ENCODE measurements at places on chromosomes 3 and 15.

DNA sequence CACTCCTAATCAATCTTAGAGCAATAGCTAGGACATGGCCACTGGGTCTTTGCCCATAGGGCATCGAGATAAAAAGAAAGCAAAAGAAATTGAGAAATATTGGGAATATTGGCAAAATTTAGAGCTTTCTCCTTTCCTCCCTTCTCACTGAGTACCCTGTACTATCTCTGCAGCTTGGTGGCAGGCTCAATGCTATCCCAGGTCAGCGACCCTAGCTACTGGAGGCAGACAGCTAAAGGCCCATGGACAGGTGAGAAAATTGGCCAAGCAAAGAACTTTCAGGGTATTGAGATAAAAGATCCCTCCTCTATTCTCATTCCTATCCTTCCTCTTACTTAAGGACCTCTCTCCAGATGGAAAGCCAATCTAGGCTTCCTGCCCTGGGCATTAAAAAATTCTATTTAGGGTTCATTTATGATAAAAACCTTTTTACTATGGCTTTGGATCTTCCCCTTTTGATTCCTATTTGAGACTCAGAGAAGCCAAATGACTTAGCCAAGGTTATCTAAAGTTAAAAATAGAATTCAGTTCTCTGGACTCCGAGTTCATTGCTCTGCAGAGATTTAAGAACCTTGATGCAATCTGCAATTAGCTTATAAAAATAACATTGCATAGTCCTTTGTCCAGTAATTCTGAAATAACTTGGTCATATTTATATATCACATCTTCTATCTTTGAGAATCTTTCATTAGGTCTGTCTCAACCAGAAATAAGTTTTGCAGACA lies 75.4 kb downstream of the THRB start:
- DNase-seq: no peak

- DNase-seq: no peak
Observed at GRCh38 chr15:43085921-43086320, 19.9 kb downstream of the UBR1 start.

DNA sequence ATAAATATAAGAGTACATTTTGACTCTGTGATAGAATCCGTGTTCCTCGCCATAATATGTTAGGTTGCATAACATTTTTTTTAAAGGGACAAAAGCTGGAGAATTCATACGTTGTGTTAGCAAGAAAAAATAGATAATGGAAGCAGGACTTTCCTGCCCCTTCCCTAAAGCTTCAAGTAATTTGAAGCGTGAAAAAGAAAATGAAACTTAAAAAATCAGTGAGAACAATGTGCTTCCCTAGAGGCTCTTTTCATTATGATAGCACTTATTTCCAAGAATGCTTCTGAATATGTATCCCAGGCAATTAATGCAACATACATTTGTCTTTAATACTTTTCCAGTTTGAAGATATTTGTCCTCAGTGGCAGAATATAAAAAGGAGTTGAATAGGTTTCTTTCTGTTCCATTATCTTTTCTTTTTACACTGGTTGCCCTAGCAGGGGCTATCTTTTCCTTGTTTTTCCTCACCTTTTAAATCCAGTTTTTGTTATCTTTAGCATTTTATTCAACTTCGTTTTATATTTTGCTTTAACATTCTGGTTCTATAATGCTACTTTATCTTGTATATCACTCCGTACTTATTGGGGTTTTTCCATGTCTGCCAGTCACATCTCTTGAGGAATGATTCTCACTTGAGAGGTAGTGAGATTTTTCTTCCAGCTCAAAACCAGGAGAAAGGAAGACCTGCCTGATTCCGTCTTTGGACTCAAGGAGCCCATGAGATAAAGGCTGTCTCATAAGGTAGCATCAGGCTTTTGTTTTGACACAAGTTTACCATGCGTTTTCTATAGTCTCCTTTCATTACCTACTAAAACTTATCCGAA lies 113.8 kb downstream of the MBNL1 start:
- DNase-seq: no peak

GRCh38 chr3:110810356-110810755 lies 261.3 kb upstream of the NECTIN3 start:
- no peak for DNase-seq

GRCh38 chr3:129563850-129564535 lies 21.0 kb downstream of the H1-8 start:
- DNase-seq: no peak

GRCh38 chr3:125110016-125110875 lies 54.4 kb upstream of the HEG1 start:
- DNase-seq: no peak

GRCh38 chr15:64731805-64732151 lies 43.6 kb downstream of the RBPMS2 start:
- no peak for DNase-seq

DNA sequence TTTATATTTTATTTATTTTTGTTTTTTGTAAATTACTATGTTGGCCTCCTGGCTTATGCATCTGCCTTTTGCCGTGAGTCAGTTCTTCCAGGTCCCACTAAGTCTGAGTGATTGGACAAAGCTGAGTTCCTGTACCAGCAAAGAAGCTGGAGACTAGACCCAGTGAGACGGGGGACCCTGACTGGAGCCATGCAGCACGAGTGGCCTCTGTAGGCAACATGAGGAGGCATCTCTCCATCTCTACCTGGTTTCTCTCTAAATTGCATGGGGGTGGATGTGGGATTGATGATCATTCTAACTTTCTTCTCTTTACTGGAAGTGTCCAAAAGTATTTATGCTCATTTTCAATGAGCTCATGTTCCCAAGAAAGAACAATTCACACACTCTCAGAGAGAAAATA lies 155.3 kb upstream of the MRPL3 start:
- no peak for DNase-seq

GRCh38 chr3:32283304-32283703 lies 44.8 kb downstream of the CMTM8 start:
- peak; percentile 8 for DNase-seq

DNA sequence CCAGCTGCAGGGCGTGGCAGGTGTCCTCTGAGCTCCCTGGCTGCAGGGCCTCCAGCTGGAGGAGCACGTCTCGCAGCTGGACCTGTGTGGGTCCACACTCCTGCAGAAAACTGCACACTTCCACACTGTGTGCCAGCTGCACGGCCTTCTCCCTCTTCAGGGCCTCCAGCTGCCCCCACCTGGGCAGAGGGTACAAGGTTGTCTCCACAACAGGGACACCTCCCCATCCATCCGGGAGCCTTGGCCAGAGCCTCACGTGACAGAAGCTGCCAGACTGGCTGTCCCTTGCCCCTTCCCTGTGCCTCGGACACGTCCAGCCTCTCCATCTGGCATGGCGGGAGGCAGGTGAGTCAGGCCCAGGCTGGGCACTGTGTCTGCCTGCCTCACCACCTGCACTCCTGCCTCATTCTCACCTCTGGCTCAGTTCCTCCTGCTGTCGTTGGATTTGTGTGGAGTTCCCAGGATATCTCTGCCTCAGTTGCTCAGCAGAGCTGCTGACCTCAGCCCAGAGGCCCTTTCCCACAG lies 14.5 kb downstream of the SPTBN5 start:
- DNase-seq: no peak

GRCh38 chr15:75033809-75034208 lies 10.4 kb downstream of the PPCDC start:
- no peak for DNase-seq

DNA sequence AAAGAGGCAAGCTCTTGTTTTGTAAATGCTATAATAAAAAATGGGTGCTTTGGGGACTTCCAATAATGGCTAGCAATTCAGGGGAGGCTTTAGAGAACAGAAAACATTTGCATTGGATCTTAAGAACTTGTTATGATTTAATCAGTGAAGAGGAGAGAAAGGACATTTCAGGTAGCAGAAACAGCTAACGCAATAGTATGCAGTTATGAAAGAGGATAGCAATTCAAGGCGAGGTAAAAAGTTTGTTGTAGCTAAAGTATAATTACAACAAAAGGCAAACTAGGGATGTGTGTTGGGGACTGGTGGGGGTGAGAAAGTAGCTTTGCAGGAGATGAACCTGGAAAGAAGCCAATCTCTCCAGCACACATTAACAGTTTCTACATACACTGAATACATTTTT lies 558.7 kb upstream of the SEMA6D start:
- no peak for DNase-seq

GRCh38 chr15:67101911-67102598 lies 36.7 kb downstream of the SMAD3 start:
- peak; percentile 74 for DNase-seq

GRCh38 chr3:139312959-139313358 lies 30.9 kb upstream of the MRPS22 start:
- DNase-seq: no peak

- no peak for DNase-seq
Observed at GRCh38 chr15:52050416-52050815, 31.4 kb downstream of the MAPK6 start.

DNA sequence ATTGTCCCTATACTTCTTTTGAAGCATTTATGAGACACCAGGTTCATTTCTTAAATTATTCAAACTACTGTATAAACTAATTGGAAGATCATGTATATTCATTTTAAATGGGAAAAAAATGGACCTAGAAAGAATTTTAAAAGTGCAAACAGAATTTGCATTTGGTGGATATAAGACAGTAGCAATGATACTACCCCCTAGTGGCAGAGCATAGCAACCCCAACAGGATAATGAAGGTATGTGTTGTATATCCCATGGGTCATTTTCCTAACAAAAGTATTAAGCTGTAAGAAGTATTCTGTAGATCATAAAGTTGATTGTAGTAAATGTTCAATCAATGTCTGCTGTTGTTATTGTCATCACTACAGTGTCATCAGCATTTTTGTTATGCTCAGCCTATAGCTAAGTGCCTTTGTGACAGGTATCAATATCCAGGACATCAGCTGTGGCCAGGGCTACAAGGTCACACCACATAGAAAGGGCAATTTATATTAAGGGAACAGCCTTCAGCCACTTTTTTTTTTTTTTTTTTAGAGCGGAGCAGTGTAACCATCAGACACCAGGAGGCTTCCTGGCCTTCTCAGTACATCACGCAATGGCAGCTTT lies 175.8 kb downstream of the FOXB1 start:
- DNase-seq: no peak

GRCh38 chr15:89199746-89200145 lies 21.6 kb downstream of the RLBP1 start:
- no peak for DNase-seq

DNA sequence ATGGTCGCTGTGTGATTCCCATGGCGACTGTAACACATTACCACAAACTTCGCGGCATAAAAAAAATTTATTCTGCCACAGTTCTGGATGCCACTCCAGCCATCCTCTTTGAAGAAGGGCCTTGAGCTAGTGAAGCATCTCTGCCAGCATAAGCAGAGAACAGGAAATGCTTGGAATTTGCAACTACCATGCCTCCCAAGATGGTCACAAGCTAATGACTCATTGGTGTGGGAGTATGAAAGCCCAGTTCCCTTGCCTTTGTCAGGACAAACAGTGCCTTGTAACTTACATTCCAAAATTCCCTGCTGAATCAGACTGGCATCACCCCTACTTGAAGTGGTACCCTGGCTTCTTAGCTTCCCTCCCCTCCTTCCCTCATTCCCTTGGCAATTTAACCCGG lies 129.7 kb downstream of the PROS1 start:
- DNase-seq: no peak

GRCh38 chr3:52291508-52292181 lies 4.0 kb downstream of the GLYCTK start:
- peak; percentile 47 for DNase-seq

DNA sequence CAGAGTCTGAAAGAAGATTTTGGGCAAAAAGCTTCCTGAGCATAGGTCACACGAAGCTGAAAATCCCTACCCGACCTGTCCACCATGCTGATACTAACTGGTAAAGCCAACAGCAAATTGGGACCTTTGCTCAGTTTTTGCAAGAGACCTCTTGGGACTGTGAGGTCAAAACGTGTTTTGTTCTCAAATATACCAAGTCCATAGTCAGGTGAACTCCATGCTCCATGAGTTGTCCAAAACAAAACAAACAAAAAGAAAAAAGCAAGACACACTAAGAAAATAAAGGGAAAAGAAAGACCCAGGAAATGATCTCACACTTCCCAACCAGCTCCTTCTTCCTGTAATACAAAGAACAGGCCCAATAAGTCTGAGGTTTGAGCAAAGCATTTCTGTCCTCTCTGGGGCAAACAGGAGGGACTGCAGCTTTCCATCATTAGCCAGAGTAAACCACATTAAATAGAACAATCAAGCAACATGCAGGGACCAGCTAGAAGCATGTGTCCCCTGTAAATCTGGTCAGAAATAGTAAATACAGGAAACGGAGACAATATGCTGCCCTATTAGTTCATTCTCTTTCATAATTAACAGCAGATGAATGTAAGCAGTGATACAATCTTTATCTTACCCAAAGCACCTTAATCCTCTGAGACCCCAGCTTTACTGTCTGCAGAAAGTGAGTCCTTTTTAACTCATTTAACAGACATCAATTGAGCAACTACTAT lies 125.0 kb upstream of the LIPC start:
- DNase-seq: no peak

GRCh38 chr3:142022381-142022780 lies 127.0 kb downstream of the TFDP2 start:
- DNase-seq: no peak

- no peak for DNase-seq
Observed at GRCh38 chr3:14957925-14958324, 10.5 kb downstream of the NR2C2 start.

DNA sequence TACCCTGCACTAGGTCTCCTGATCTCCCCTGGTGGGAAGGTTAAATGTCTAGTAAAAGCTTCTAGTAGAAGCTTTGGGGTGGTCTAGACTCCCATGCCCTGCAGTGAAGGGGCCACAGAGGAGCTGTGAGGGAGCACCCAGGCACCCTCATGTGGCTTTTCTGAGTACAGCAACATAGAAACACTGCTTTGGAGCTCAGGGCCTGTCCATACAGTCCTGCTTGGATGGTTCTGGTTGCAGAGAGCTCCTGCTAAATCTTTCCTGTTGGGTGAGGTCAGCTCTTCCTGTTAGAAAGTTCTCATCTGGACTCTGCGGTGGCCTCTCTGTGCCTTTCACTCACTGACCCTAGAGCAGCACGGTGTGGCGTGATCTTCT lies 47.8 kb downstream of the GPD1L start:
- DNase-seq: no peak

GRCh38 chr15:56906766-56907165 lies 11.7 kb upstream of the TCF12 start:
- no peak for DNase-seq

- no peak for DNase-seq
Observed at GRCh38 chr3:45465192-45465591, 76.8 kb downstream of the LARS2 start.

DNA sequence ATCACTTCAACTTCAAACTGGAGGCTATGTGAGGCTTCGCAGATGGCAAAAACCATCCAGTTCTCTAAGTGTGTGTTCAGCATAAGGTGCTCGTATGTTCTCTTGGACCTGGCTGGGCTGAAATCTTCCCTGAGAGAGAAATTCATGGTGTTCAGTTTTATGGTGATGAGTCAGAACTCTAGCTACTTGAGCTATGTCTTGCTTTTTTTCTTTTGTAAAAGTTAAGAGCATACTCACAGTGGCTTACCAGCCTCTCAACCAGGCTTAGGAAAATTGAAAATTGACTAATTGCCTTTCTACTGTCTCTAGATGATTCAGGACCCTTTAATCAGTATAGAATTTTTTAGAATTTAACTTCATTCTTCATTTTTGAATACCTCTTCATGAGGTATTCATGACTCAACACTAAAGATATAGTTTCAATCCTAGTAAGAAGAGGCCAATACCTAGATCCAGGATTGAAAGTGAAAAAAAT lies 617.5 kb downstream of the TBL1XR1 start:
- no peak for DNase-seq
